ENCODE measurements at places on chromosomes 3 and 15.

GRCh38 chr3:186640929-186641328, 730 bp downstream of the FETUB start:
- DNase-seq, result no peak

DNA sequence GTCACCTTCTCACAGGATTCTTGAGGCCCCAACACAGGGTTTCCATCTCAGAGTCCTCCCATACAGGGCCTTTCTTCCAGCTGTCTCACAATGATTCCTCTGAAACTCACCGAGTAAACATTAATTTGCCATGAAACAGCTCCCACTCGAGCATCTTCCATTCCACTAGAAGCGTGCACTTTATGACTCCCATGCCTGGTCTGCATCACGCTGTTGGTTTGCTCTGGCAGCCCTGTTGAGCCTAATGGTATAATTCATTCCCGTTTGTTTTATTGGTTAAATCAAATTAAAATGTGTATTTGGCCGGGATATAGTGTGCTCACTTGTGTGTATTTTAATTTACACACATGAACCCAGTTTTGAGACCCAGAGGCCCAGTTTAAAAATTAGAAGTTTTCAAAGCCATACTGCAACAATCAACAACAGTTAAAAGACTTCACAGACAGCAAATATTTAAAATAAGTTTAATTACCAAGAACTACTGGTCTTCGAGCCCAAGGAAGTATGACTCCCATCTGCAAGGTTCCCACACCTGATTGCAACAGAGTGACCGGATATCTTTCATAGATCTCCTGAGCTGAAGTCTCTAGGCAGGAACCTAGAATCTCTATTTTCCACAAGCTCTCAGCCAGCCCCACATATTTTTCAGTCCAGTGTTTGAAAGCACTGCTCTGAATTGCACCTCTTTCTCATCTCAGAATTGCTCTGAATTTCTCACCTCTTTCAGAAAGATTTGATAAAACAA, 42.3 kb upstream of the GYG1 start:
- DNase-seq, result no peak

- DNase-seq, result no peak
Measured at GRCh38 chr3:107977221-107978130, 113.4 kb downstream of the CD47 start.

DNA sequence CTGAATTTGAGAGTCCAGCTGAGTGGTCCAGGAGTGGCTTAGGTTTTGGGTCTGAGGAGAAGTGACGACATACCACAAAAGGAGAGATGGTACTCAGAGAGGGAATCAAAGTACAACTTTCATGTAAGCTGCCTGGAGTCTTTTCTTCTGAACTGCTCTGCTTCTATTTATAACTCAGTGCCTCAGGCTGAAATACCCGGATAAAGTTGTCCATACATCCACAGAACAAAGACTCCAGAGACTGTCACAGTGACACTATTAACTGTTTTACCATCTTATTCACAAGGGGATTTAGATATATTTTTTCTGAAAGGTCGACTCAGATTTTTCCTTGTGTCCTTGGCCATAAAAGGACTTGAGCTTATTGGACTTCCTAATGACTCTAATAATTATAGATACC, 264.3 kb upstream of the DNAJC19 start:
- no peak for DNase-seq

DNA sequence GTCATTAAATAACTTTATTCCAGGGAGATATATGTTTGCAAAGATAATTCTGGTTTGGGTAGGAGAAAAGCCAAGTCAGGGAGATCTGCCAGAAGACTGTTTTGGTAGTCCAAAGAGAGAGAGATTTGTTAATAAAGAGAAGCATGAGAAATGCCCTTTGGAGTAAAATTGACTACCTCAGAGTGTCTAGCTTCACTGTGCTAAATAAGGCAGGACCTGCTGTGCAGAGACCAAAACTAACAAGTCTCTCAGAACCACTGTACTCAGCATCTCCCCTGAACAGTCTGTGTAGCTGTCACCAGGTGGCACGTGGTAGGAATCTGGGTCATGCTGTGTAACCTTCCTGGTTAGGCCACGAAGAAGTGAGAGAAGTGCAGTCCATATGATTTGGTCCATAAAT, 31.6 kb upstream of the SLC35G2 start:
- DNase-seq, result peak; percentile 38

DNA sequence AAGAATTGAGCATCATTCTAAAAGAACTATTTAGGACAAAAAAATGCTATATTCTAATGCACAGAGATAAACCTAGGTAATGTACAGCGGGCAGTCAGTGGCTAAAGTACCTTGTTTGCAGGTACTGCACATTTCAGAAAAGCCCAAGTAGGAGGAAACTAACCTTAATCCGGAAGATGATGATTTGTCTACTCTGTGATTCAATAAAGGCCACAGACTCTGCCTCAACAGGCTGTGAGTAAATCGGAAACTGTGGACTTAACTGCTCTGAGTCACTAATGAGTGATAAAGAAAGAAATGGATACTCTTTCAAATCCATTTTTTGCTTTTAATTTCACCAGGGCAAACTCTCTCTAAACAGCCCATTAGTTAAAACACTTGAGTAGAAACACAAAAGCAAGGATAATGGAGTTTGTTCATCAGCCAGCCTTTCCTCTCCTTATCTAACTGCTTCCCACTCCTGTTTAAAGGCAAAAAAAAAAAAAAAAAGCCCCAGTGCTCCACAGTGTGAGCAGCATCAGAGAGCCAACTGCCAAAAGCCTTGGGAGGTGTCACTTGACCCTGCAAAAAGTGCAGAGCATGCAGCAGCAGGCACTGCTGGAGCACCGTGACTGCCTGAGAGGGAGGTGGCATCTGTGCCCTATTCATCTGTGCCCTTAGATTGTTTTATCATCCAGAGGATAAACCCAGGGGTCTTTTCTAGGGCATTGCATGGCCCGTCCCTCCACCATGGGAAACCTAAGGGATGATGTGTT, 187.7 kb downstream of the SATB1 start:
- DNase-seq, result no peak

- no peak for DNase-seq
Measured at GRCh38 chr3:188267790-188268335, 113.9 kb downstream of the LPP start.

GRCh38 chr15:31776039-31776438, 254.3 kb upstream of the CHRNA7 start:
- DNase-seq, result no peak

GRCh38 chr3:4061783-4062360, 241.3 kb upstream of the SETMAR start:
- no peak for DNase-seq

DNA sequence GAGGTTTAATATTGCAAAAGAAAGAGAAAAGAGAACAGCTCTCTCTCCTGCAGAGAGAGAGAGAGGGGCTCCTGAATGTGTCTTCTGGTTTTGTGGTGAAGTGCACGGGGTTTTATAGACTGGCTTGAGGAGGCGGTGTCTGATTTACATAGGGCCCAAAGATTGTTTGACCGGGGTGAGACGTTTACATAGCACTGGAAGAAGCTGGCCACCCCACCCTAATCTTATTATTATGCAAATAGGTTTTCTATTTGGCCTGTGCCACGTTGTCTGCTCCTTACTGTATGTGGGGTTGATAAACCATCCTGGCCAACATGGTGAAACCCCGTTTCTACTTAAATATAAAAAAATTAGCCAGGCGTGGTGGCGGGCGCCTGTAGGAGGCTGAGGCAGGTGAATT, 268.6 kb downstream of the SV2B start:
- DNase-seq, result no peak

GRCh38 chr15:88688394-88688933, 49.6 kb downstream of the ISG20 start:
- no peak for DNase-seq

DNA sequence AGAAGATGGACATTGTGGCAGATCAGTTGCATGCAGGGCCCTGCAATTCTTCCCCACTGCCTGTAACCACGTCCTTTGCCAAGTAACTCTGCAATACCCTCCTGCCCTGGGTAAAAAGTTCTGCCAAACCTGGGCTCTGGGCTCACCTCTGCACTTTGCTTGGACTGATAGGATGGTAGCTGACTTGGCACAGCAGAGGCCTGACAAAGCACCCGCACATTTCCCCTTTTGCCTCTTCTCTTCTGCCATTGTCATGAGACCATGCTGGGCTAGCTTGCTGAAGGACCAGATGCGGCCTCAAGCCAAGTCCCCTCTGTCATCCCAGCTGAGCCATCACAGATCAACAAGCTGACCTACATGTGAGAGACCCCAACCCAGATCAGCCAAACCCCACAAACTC, 122.4 kb downstream of the SMAD6 start:
- DNase-seq, result no peak

- no peak for DNase-seq
Measured at GRCh38 chr3:17799312-17799711, 56.9 kb upstream of the TBC1D5 start.

DNA sequence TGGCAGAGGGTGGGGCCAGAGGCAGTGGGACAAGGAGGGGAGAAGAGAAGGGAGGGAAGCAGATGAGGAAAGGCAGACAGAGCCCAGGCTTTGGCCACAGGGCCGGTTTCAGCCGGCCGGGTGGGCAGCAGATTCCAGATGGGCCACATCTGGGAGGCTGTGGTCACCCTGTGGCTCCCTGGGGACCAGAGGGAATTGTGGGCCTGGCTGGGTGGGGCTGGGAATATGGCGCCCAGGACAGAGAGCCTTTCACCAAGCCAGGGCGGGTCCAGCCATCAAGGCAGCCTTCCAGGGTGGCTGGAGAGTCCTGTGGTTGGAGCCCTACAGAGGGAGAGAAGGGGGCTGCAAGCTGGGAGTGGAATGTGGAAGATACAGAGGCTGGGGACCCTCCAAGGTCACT, 18.9 kb downstream of the PTH1R start:
- DNase-seq, result no peak

- DNase-seq, result no peak
Measured at GRCh38 chr3:186361762-186362536, at the start of gene DGKG. Gene DGKG, minus strand, starts transcription at chr3:186362234. Its CDS starts 41,775 bp downstream, at chr3:186320459.

DNA sequence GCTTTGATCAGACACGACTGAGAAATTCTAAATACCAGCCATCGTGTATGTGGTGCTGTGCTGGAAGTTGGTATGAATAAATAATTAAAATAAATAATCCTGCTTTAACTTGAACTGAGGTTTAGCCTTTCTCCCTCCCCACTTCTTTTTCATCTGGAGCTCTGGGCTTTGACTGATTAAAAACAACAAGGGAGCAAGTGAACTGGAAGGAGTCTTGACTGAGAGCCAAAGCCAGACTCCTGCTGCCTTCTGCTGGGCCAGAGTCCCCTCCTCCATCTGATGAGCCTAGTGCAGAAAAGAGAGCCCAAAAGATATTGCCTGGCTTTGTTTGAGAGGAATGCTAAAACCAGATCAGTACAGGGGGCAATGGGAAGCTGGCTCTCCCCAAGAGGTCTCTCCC, 96.0 kb downstream of the CCNL1 start:
- no peak for DNase-seq

GRCh38 chr15:45179221-45179985, 8.4 kb downstream of the SHF start:
- no peak for DNase-seq

GRCh38 chr15:24945711-24946110, 9.1 kb upstream of the SNRPN start:
- no peak for DNase-seq

DNA sequence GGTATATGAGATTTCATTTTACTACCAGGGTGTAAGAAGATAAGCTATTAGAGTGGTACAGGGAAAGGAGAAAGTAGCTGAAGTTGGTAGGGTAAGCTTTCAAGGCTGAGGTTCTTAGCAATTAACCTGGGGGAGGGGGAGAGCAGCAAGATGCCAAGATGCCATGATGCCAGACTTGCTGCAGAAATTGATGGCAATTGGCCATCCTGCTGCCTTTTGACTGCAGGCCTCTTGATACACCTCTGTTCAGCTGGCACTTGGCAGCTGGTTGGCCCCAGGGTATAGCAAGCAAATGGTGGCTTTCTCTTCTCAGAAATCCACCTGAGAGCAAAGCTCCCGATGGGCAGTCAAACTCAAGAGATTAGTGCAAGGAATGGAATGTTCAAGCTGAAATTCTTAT, 21.4 kb upstream of the DPH6 start:
- DNase-seq, result no peak

DNA sequence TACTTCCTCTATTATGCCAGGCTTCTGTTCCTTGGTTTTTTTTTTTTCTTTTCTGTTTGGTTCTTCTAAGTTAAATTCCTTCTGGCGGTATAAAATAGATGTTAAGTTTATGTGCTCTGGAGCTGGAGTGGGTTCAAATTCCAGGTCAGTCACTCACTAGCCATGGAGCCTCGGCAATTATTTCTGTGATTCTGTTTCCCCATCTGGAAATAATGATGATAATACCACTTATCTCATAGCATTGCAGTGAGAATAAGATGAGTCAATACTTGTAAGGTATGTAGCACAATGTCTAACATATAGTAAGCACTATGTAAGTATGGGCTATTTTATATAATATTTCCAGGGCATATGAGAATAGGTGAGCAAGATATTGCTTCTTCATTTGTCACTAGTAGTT, 33.2 kb upstream of the ZDHHC23 start:
- DNase-seq, result no peak

DNA sequence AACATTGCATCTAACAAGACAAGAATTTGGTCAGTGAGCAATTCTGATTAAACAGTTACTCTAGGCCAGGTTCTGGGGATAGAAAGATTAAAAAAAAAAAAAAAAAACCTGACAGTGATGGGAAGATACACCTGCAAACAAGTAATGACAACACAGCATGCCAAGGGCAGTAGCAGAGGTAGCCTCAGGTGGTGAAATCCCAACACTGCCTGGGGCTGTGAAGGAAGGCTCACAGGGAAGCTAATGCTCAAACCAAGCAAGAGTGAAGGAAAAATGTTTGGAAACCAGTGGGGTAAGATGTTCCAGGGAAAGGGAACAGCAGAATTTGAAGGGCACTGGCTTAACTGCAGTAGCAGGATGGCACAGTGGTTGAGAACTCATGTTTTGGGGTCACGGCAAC, 8.9 kb downstream of the RTP2 start:
- DNase-seq, result no peak

GRCh38 chr15:73717802-73718201, 33.6 kb downstream of the CD276 start:
- no peak for DNase-seq

DNA sequence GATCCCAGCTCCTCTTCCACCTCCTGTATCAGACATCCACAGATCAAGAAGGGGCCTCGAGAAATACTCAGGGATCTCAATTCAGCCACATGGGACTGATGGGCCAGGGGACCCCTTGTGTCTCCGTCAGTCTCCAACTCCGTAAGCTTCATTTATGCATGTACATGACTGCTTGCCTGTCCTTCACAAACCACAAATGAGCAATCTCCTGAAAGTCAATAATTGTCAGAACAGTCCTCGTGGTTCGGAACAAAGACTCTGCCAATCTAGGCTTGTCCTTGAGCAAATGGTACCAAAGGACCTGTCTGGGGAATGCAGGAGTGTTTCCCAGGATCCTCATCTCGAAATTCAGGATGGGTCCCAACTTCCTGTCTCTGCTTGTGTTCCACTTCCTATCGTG, 20.8 kb downstream of the SLC12A8 start:
- DNase-seq, result no peak

GRCh38 chr15:74345051-74345450, 22.4 kb downstream of the CYP11A1 start:
- DNase-seq, result peak; percentile 69

DNA sequence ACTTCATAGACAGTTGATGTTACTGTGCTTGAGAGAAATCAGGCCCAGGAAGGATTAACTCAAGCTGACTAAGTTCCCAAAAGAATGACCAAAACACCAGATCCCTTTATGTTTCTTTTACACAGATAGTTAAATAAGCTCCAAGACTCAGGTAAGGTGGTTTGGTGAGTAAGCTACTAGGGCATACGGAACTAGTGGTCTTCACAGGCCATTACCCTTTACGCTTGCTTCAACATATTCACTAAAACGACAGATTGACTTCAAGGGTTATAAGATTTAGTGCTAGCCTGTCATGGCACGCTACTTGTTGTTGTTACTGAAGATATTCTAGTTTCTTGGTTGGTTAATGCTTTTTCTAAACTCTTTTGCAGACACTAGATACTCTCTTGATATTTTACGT, 369.3 kb downstream of the LPP start:
- no peak for DNase-seq
